T1000 (cell line): ENCODE measurements at places on chromosomes 16 and 17.
A peak's percentile ranks its signal among the peaks of the same experiment; 100 is the strongest.

DNA sequence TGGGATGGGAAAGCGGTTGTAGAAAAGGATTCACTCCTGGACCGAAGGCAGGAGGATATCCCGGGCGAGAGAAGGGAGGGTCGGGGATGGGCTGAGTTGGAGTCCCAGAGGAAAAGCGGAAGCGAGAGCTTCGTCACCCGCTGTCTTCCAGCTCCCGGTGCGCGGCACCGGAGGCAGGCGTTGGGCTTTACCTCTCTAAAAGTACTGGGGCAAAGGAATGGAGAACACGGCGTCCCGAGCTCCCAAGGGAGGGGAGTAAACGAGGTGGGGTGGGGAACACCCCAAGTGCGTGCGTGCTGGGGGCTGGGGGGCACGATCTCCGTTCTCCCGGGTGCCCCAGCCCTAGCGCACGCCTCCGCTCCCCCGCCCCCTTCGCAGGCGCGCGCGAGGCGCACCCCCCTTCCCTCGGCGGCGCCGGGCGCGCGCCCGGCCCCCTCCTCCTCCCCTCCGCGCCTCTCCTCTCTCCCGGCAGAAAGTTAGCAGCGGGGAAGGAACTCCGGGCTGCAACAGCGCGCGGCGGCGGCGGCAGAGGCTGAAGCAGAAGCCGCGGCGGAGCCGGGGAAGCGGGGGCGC, at the start of gene HS3ST4:
Gene HS3ST4, plus strand, starts transcription at position 441 of the 573 bp plus-strand sequence.
- no peak for DNase-seq

DNA sequence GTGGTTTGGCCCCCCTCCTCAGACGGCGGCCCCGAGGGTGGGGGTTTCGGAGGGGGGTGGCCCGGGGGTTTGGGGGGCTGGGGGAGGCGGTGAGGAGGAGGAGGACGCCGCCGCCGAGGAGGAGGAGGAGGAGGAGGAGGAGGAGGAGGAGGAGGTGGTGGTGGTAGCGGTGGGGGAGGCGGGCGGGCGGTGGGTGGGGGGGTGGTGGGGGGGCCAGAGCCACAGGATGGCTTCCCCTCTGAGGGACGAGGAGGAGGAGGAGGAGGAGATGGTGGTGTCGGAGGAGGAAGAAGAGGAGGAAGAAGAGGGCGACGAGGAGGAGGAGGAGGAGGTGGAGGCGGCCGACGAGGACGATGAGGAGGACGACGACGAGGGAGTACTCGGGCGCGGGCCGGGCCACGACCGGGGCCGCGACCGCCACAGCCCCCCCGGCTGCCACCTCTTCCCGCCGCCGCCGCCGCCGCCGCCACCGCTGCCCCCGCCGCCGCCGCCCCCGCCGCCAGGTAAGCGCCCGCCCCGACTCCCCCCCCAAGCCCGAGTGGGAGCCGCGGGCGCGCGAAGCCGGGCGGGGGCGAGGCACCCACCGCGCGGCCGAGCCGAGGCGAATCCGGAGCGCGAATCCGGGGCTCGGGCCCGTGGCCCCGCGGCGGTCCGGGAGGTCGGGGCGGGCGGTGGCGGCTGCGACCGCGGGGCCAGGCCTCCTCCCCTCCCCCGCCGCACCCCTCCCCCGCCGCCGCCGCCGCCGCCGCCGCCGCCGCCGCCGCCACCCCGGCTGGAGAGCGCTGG, 3.8 kb upstream of the CHD3 start:
- no peak for DNase-seq

DNA sequence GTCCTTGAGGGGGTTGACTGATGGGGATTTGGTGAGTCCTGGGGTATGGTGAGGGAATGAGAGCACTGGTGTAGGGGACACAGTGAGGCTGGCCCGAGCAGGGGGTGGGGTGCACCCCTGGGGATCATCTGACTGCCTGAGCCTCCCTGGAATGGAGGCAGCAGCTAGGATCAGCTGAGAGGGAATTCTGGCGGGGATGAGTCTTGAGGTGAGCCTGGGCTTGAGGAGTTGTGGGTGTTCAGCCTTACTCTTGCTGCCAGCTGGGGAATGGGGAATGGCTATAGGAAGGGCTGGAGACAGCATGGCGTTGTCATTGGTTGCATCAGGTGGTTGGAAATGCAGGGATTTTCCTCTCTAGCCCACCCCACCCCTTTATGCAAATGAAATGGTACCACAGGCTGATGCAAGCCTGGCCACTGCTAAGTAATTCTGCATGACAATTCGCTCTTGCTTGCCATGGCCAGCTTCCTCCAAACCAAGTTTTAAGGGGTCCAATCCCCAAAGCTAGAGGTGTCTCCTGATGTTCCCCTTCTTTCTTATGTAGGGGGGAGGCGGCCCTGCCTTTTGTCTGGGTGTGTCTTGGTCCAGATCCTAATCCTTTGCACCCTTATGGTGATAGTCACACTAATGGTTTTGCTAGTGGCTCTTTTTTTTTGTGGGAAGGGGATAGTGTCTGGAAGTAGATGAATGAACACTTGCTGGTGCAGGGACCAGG, 7.5 kb downstream of the NFE2L1 start:
- DNase-seq, result no peak

GRCh38 chr16:23020084-23020483, 129.2 kb downstream of the USP31 start:
- DNase-seq, result no peak

GRCh38 chr17:73902416-73903181, 258.4 kb upstream of the SDK2 start:
- no peak for DNase-seq

DNA sequence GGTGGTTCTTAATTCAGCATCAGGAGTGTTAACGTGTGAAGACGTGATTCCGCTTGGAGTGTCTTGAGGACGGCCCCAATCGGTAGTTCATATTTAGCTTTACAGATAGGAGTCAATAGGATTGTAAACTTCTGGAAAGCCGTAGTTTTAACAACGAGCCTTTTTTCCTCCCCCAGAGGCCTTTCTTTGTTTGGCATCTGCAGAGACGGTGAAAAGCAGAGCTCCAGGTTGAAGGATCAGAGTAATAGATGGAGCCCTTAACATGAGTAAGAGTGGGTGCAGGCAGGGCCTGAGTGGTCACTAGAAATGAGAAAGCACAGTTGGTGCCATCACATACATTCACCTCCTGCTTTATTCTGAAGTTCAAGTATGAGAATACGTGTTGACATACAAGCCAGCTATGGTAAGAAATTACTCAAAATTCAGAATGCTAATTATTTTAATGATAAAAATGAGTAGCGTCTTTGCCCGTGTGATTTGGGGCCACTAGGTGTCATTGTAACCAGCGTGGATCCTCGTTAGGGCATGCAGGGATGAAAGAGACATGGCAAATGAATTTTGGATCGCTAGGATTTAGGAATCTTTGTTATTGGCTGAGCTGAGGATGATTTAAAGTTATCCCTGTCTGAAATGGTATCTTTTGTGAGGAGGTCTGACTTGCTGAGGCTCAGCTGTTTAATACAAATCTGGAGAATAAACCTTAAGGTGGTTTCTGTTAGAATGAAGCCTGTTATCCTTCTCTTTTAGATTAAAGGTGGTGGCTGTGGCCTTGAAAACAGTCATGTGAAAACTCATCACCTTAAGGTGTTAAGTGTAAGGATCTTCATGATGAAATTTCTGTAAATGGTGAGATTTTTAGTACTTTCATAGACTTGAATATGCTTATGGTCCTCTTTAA, 18.6 kb downstream of the PRCD start:
- DNase-seq, result no peak

GRCh38 chr17:49487183-49487582, 7.9 kb upstream of the NGFR start:
- no peak for DNase-seq

- no peak for DNase-seq
Measured at GRCh38 chr17:35086931-35087573, 23.5 kb upstream of the RFFL start.

DNA sequence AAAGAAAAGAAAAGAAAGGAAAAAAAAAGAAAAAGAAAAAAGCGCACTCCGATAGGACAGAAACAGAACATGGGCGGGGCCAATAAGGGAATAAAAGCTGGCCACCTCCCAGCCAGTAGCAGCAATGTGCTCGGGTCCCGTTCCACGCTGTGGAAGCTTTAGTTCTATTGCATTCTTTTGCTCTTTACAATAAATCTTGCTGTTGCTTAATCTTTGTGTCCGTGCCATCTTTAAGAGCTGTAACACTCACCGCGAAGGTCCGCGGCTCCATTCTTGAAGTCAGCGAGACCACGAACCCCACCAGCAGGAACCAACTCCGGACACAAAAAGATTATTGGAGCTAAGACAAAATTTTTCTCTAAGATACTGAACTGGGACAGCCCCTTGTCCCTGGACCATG, 3.1 kb upstream of the ARL5C start:
- DNase-seq, result no peak

- no peak for DNase-seq
Measured at GRCh38 chr17:3030096-3030495, 33.3 kb downstream of the OR1D5 start.

DNA sequence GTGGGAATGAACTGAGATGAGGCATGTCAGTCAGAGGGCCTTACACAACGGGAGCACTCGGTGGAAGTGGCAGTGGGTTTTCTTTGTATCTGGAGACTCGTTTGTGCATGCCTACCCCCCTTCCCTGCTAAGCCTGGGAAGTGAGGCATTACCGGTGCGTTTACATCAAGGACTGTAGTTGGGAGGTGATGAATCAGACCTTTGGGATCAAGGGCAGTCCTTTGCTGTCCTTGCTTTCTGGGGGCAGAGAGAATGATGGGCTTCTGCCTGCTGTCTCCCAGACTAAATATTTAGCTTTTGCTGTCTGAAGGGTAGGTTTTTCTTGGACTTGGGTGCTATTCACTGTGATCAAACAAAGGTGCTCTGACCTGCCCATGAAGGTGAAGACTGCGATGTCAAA, 83.0 kb downstream of the WWP2 start:
- DNase-seq, result no peak

DNA sequence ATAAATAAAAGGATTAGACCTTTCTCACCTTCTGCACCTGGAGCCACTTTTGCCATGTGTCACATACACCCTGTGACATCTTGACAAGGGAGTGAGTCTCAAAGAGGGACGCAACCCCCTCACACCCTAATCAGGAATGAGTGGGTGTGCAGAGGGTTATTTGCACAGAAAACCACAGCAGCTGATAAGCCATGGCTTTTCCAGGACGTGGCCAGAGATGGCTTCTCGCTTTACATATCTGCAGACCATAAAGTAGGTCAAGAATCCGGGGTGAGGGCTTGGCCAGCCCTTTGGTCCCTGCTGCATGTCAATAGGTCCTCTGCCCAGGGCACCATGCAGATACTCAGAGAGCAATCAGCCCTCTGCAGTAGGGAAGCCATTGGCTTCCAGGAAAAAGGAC, 2.4 kb upstream of the CD300LF start:
- DNase-seq, result no peak

DNA sequence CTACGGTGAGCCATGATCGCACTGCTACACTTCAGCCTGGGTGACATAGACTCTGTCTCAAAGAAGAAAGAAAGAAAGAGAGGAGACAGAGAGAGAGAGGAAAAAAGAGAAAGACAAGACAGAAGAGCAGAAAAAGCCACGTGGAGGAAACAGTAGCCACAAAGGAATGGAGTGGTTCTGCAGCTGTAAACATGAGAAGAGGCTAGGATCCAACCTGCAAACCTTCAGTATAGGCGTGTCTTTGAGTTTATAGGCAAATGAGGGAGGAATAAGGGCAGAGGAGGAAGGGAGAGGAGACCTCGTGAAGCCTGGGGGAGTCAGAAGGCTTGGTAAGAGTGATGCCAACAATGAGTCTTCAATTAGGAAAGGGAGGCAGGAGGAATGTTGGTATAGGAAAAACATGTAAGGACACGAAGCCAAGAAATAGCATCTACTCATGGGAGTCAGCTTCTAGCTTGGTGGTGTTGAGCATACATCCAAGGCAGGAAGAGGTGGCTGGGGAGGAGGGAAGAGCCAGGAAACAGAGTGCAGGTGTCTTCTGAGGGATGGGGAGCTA, 3.9 kb downstream of the MED9 start:
- DNase-seq, result no peak

DNA sequence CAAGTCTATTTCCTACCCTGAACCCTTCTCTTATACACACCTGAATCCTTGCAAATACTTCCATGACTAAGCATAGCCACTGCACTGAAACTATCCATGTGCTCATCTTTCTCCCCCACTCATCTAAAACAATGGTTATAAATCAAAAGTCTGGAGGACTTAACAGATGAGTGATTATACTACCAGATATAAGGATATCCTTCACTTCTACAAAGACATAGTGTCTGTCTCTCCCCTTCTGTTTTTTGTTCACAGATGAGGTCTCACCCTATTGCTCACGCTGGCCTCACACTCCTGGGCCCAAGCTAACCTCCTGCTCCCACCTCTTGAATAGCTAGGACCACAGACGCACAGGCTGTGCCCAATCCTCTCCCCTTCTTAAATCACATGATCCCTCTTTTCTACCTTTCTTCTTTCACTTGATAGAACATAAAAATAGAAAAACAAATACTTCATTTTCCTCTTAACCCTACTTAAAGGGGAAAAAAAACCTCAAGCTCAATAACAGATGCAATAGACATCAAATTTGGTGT, 19.2 kb downstream of the CEP112 start:
- DNase-seq, result no peak

GRCh38 chr16:55280587-55280986, 43.4 kb upstream of the IRX6 start:
- DNase-seq, result no peak

DNA sequence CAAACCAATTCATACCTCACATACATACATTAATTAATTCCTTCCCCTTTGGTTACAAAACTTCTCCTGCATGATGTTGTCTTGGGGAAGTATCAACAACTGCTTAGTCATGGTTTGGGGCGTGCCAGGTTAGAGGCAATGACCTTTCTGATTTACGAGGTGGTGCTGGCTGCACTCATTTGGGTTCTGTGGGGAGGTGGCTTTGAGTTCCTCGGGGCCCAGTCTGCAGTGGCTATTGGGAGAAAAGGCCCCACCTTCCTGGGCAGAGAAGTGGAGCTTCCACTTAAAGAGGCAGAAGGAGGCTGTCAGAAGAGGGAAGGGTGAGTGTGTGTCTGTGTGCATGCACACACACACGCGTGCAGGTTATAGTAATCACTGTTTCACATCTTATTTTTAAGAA, 10.2 kb upstream of the ETV4 start:
- DNase-seq, result peak; percentile 71

DNA sequence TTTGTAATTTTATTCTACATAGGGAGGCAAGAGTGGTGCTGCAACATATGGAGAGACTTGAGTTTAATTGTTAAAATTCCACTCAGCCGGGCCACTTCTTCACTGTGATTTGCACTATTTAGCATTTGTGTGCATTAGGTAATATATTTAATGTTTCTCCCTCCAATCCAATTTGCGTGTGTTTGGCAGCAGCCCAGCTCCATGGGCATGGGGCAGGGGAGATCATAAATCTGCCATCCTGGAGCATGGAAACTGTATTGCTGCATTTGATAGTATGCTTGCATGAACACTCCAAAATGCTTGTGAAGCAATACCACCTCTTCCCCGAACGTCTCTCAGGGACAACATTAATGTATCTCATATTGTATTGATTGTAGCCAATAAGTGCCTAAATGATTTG, 339.1 kb upstream of the RBFOX1 start:
- DNase-seq, result no peak

GRCh38 chr17:17538417-17539391, 42.5 kb upstream of the RASD1 start:
- DNase-seq, result no peak

DNA sequence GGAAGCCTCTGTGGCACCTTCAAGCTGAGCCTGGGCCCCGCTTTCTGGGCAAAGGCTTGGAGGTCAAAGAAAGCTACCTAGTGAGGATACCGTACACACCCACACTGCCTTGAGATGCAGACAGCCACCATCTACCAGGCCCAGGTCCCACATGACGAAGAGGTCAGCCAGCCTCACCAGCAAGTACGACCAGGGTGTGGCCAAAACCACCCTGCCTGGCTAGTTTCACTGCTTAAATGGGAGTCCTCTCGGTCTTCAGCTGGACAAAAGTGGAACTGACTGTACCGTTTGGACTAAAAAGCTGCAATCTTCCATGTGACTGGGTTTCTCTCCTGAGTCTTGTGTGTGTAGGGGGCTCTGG, 21.6 kb downstream of the VASN start:
- DNase-seq, result no peak
